ENCODE measurements at places on chromosomes 6 and 20. TPM values are rescaled to one million over a fixed set of nuclear protein-coding genes. Genes with fewer than 3 reads are reported as not detected.
A peak's percentile ranks its signal among the peaks of the same experiment; 100 is the strongest.

- DNase-seq: no peak
These were observed 58.9 kb upstream of the IFNGR1 start for GRCh38 chr6:137277971-137278637.

- no peak for DNase-seq
These were observed 399.5 kb downstream of the PHF3 start for GRCh38 chr6:64034910-64035655.

- no peak for DNase-seq
These were observed 5.8 kb downstream of the HDGFL1 start for GRCh38 chr6:22575190-22575589.

DNA sequence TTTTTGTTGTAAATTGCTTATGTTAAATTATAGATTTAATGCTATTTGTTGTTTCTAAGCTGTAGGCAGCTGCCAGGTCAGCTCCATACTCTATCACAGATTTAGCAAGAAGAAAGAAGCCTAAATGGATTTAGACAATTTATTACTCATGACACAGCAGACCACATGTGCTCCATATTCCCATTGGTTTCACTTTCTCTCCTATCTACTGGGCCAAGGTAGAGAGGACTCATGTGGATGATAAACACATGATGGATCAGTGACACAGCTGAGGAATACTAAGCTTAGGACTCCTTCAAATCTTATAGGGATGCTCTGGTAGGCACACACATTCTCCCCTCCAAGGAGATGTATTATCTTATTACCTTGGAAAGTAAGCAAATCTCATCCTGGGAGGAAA lies 553.0 kb upstream of the ADGRB3 start:
- DNase-seq: no peak

- no peak for DNase-seq
These were observed 67.0 kb upstream of the TNFAIP3 start for GRCh38 chr6:137799950-137800568.

GRCh38 chr6:3071568-3071967 lies 3.3 kb downstream of the RIPK1 start:
- DNase-seq: no peak

- DNase-seq: no peak
These were observed 4.4 kb downstream of the ZKSCAN3 start for GRCh38 chr6:28353981-28354676.

DNA sequence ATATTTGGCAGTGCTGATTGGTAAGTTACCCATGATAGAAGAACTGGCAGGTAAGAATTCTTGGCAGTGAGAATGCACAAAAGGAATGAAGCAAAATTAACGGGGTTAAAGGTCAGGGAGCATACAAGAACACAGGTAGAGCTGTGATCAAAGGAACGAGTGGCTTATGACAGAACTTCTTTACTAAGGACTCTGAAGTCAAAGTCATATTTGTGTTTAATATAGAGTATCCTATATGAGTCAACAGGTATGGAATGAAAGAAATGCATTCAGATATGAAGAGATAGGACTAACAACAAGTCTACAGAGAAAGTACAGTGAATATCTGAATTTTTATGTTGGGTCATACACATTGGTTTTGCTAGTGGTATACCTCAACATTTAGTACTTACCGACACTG lies 209.0 kb upstream of the CITED2 start:
- DNase-seq: no peak

DNA sequence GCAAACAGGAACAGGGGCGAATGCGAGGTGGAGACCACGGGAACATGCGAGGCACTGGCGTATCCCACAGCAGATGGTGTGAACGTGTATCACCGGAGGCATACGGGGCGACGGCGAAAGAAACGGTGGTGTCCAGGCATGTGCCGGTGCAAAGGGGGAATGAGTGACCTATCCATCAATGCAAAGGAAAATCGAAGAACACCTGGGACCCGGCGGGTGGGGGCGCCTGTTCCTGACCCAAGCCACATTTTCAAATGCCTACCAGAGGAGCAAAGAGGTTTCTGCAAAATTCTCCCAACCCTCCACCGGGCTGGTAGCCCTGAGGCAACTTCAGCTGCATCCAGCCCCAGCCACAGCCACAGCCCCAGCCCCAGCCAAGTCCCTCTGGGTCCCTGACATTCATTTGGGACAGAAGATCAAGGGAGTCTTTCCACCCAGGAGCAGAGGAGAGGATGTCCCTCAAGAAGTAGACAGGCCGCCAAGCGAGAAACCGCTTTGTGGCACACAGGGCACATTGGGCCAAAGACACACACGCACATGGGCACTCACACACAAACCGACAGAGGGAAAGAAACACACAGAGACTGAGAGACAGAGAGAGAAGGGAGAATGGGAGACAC lies 164.0 kb upstream of the ZNF337 start:
- DNase-seq: no peak

DNA sequence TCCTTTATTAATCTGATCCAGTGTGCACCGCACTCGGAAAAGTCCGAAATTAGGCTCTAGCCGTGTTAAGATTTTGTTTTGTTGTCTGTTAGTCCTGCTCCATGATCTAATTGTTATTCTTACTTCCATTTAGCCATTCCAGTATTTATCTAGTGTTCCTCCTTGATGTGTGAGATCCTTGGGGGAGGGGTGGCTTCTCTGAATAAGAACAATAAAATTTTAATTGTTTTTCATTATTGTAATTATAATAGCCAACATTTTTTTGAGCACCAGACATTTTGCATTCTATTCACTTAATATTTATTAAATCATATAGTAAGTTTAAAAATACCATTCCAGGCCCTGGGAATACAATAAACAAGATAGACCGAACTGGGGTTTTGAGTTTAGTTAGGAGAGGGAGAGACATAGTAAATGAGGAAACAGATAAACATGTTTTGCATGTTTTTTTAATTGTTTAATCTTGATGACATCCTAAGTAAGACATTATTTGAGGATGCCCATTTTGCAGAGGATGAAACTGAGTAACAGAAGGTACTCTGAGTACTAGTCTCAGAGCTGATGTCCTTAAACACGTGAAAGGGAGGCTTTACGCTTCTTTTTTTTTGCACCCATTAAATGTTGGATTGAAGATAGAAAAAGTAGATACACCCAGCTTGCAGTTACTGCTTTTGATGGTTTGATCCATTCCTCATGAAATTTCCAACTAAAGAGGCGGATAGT lies 1.2 kb downstream of the CBFA2T2 start:
- no peak for DNase-seq

DNA sequence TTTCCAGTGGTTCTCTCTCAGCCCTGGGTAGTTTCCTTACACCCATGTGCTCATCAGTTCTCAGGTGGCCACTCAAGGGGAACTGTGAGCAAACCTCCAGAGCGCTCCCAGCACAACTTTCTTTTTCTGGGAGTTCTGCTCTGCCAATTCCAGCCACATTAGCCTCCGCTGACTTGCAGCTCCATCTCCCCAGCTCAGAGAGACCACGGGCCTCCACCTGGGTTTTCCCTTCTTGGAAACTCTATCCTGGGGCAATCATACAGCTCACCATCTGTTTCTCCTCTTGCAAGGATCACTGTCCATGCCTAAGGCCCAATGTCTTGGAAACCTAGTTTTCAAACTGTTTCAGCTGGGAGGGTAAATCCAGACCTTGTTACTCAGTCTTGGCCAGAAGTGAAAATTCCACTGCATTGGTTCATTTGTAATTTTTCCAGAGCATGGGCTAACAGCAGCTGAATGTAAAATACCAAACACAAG lies 129.9 kb downstream of the EYA2 start:
- DNase-seq: no peak

GRCh38 chr6:12952318-12952717 lies 235.8 kb downstream of the PHACTR1 start:
- DNase-seq: no peak

DNA sequence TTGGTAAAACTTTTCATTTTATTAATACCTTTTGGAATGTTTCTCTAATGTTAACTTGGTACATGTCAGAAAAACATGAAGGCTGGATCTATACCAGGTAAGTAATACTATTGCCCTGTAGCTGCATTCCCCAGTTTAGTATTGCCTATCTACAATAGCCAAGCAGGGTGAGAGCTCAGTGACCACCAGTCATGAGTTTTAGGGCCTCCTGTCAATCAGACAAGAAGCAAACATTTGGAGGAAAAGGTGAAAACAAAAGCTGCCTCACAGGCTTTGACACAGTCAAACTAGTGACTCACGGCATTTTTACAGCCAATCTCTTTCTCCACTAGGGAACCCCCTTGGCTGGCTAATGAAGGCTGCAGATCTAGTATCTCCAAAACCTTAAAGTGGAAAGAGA lies 9.5 kb upstream of the CDC5L start:
- DNase-seq: no peak

DNA sequence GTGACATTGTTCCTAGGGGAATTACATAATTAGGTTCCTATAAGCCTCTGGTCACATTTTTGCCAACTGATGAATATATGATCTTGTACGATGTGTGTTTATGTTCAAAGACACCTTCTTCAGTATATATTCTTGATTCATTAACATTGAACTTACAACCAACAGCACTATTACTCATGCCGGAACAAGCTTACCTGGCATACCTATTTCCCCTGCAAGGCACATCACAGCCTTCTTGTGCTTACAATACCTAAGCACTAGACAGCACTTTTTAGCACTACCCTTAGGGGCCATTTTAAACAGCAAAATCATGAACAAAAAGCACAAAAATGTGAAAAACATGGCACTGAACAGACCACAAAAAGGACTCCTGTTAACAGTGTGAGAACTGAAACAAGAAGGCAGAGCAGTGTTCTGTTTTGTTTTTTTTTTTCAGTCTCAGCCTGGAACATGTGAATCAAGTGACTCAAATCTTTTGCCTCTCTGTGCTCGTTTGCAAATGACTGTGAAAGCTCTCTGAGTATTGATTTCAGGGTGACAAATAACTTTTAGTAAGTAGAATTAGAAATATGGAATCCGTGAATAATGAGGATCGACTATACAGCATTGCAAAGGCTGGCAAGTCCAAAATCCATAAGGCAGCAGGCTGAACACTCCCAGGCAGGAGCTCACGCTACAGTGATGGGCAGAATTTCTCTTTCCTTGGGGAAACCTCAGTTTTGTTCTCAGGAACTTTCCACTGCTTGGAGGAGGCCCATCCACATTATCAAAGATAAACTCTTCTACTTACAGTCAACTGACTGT lies 102.3 kb upstream of the TSHZ2 start:
- no peak for DNase-seq

DNA sequence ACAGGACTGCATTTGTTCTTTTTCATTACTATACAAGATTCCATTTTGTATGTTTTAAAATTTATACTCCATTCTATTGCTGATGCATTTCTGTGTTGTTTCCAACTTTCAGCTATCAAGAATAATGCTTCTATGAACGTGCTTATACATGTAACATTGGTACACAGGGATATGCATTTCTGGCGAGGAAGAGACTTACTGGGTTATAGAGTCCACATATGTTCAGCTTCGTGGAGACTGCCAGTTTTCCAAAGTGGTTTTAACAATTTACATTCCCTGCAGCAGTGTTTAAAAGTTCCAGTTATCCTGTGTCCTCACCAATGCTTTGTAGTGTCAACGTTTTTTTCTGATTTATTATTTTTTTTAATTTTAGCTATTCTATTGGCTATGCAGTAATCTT lies 48.5 kb downstream of the AIG1 start:
- DNase-seq: no peak

DNA sequence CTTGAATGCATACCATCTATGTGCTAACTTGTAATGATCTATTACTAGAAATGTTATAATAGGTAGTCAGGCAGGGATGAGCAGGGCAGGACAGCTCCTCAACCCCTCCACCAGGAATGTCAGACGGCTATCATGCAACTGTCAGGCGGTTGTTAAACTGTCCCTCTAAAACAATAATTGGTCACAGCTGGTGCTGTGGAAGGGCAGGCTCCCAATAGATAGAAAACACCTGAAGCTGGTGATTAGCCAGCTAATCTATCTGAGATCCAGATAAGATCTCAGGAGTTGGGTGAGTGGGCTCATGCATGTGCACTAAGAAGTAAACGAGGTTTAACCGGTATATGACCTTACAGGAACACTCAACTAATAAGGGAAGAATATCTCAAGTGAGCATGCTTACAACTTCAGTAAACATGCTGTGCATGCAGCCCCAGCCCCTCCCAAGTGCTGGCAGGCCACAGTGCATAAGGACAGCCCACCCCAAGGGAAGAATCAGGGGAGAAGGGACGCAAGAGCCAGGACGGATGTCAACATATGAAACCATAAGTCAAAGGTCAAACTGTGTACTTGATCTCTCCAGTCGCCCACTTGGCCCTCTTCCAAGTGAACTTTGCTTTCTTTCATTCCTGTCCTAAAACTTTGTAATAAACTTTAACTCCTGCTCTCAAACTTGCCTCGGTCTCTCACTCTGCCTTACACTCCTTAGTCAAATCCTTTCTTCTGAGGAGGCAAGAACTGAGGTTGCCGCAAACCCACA lies 566.2 kb upstream of the NRSN1 start:
- DNase-seq: no peak

DNA sequence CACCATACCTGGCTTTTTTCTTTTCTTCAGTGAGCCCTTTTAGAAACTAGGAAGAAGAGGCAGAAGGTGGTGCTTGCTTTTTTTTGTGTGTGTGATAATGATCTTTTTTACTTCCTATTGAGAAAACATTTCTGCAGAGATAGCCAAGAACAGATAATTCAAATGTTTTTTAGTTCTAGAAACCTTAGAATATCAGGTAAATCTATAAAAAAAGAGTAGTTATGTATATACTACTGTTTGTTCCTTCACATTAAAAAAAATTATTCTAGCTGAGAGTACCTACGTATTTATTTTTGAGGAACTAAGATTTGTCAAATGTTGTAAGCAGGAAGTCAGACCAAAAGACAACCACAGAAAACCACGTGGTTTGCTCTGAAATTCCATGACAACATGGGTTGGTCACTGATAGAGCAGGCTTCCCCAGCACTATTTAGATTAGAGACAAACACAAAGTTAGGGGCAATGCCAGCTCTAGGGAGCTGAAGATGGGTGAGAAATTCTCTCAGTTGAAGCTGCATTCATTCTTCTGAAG lies 12.8 kb downstream of the STK4 start:
- DNase-seq: peak; percentile 24

DNA sequence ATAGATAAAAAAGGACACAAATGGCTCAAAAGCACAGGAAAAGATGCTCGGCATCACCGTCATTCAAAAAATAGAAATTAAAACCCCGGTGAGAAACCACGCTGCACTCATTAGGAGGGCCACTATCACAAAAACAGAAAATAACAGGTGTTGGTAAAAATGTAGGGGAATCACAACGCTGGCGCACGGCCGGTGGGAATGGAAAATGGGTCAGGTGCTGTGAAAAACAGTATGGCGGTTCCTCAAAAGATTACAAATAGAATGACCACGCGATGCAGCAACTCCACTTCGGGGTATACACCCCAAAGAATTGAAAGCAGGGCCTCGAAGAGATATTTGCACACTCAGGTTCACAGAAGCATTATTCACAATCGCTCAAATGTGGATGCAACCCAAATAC lies 28.3 kb downstream of the NPEPL1 start:
- no peak for DNase-seq

The RSPH4A gene
- total RNA-seq: 2.8 TPM

The MAPK13 gene
- total RNA-seq: 0.29 TPM

The ADGRG6 gene
- total RNA-seq: 1.5 TPM

The NFYA gene
- 8.6 TPM for total RNA-seq

The IPCEF1 gene
- total RNA-seq: 0.85 TPM

The ADAM33 gene
- total RNA-seq: 6.4 TPM

The C20orf144 gene
- total RNA-seq: not detected

Measured in gastrocnemius medialis (tissue), 4 donors.